ENCODE measurements at places on chromosomes 12 and 14.

DNA sequence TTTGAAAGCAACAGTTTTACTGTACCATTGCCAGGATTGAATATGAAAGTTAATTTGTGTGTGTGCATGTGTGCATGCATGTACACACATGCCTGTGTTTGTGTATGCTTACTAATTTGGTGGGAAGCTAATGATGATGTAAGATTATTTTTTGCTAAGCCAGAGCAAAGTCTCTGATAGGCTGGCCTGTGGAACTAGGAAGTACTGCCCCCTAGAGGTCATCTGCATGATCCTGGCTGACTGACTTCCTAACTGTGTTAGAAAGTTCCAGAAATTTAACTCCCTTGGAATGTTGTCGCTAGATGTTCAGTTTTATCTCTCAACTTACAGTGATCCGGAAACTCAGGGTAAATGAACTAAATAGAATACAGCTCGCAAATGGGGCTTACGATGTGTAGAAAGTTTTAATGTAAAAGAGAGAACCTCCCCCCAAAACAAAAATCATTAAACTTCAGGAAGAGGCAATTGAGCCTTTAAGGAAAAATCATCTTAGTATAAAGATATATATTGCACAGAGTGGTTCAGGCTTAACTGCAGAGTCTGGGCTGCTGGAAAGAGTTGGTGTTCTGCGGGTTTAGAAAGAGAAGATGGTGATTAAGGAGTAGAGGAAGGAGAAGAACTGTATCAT is 34.3 kb upstream of the SLC38A1 start:
- DNase-seq = peak; percentile 56

DNA sequence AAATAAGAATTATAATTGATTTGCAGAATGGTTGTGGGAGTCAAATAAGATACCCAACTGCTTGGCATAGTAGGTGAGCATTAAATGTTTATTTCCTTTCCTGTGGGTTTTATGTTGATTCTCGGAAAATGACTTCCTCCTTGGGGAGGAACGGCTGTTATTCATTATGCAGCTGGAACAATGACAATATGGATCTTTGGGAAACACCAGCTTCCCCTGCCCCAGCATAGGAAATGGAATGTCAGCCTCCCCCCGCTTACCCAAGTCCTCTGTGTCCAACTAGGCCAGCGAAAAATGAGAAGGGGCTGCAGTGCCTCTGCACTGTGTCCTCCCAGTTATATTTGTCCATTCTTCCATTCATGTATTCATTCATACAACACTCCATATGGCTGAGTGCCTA is 11.7 kb upstream of the CCDC177 start:
- DNase-seq = no peak

GRCh38 chr12:53660041-53660440 is 15.8 kb downstream of the ATP5MC2 start:
- DNase-seq = no peak

- DNase-seq = no peak
Measured at GRCh38 chr12:114935658-114936057, 251.7 kb upstream of the TBX3 start.

GRCh38 chr12:88556213-88556774 is 24.0 kb downstream of the KITLG start:
- DNase-seq = no peak

DNA sequence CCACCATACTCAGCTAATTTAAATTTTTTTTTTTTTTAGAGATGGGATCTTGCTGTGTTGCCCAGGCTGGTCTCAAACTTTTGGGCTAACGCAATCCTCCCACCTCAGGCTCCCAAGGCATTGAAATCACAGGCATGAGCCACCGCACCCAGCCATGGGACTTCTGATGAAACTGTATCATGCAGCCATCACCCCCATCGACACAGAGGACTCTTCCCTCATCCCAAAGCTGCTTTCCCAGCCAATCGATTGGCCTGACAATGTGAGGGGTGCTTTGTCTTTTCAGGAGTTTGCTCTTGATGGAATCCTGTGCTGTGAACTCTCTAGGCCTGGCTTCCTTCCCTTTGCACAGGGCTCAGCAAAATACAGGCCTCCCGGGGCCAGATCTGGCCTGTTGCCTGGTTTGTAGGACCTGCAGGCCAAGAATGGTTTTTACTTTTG is 59.6 kb upstream of the NCOR2 start:
- DNase-seq = no peak

GRCh38 chr12:102631274-102631673 is 150.9 kb upstream of the IGF1 start:
- no peak for DNase-seq

DNA sequence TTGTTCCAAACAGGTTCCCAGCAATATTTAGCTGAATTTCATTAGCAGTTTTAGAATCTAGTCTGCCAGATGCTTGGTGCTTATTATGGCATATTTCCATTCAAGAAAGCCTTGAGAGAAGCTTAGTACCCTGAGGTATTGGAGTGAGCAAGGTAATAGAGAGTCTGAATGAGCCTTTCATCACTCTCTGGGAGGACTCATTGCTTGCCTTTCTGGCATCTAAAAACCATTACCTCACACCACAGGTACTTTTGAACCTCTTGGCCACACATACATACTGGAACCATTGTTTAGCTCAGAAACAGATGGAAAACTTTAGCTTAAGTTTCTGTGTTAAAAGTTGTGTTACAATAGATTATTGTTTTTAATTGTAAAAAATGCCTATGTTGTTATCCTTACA is 27.4 kb upstream of the KCNH3 start:
- no peak for DNase-seq

- DNase-seq = no peak
Measured at GRCh38 chr14:67856827-67857226, 37.2 kb downstream of the RAD51B start.

DNA sequence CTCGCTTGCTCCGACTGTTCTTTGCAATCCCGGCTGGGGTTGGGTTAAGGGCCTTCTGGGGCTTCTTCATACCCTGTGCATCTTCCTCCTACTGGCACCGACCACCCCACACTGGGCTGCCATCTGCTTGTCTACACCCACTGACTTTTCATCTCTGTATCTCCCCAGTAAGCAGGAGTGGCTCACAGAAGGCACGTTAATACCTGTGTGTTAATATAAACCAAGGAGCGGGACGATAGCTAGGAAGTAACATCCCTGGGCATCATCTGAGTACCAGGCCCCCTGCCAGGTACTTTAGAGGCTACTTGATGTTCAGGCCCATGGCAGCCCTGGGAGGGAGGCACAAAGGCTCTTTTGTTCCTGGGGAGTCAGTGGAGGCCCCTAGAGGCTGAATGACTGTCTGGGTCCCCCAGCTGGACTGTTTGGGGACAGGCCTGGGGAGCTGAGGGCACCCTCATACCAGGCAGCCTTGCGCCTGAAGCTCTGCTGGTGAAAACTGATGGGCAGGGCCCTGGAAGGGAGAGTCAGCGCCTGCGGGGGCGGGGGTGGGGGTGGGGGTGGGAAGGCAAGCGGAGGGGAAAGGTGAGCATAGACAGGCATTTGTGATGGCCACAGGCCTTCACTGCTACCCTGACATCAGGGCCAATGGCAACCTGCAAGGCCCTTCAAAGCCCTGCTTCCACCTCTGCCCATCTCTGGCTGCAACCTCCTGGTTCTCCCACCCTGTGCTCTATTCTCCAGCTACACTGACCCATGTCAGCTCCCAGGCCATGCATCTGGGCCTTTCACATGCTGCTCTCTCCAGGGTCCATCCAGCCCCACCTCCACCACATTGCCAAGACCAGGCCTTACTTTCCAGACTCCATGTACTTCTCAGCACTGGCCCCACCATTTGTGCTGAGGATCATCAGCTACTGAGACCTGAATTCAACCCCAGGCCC is 34.2 kb upstream of the DEGS2 start:
- DNase-seq = no peak

DNA sequence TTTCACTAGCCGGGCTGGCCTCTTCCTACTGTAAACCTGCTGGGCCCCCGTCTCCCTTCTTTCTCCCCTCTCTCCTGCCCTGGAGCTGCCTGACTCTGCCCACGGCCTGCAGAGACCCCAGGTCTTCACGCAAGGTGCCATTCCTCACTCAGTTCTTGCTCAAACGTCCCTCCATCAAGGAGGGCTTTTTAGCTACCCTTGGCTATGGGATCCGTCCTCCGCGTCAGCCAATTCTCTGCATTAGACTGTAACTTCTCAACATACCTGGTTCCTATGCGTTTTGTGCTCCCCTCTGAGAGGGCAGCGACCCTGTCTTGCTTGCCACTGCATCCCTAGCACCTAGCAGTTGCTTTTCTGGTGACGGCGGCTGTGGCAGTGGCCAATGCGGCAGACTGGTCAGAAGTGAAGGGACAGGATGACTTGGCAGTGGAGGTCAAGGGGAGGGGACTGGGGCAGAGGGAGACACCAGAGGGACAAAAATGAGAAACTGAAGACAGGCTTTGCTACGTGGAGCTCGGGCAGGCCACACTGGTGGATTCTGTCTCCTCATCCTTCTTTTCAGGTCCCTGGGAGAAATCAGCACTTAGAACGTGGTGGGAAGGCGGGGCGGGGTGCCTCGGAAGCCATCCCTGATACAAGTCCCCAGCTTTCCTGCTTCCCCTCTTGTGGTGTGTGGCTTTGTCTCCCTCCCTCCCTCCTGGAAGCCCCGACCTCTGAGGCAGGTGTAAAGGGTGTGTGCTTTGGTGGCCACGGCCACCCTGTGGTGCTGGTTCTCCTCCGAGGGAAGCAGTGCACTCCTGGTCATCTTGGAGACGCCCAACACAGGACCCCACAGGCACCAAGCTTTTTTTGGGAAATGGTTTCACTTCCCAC is 1.8 kb downstream of the B3GNT4 start:
- no peak for DNase-seq

DNA sequence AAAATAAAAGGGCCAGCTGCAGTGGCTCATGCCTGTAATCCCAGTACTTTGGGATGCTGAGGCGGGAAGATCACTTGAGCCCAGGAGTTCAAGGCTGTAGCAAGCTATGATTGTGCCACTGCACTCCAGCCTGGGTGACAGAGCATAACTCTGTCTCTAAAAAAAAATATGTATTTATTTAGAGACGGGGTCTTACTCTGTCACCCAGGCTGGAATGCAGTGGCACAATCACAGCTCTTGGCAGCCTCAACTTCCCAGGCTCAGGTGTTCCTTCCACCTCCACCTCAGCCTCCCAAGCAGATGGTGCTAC is 179.3 kb upstream of the ATF7IP start:
- DNase-seq = no peak

DNA sequence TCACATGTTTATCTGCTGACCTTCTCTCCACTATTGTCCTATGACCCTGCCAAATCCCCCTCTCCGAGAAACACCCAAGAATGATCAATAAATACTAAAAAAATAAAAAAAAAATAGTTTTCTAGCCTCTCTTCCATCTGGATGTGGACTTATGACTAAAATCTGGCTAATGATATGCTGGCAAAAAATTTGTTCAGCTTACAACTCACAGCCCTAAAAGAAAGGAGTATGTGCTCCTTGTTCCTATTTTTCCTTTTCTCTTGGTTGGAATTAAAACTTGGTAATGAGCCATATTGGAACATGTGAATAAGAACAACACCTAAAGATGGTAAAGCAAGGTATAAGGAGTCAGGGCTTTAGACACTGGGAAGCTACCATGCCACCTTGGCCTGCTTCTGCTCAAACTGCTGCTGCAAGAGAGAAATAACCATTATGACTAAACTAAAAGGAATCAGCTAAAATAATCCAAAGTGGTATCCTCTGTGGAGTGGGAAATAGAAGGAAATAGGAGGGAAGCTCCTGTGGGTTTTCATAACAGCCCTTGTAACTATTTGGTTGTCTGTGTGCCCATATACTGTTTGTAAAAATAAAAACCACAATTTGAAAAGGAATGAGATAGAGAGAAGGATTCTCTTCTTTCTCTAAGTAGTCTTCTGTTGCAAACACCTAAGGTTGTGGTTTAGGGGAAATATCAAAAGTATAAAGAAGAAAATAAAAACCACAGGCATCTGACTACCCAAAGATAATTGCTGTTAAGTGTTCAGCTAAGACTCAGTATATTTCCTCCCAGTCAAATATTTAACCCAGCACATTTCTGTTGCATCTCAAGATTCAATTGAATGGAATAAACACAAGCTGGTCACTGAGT is 53.8 kb downstream of the SDR9C7 start:
- no peak for DNase-seq

GRCh38 chr14:54329082-54329695 is 67.6 kb upstream of the CDKN3 start:
- DNase-seq = peak; percentile 85

DNA sequence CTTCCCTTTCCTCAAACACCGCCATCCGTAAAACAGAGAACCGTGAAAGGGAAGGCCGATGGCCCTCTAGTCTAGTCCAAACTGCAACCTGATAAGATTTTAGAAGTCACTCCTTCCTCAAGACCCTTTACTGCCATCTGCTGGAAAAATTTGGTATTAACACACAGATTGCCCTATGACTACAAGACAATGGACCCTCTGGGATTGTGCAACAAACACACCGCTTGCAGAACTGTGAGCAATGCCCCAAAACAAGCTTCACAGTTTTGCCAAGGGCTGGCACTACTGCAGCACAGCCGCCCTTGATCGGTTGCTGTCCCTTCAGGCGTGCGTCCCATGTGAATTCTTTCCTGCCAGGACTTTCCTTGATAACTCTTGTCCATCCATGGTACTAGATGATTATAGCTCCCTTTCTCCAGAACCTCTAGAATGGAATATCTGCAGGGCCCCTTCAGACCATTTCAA is 23.1 kb downstream of the LLPH start:
- DNase-seq = peak; percentile 86
